ENCODE measurements at places on chromosomes 16 and 17. TPM values are rescaled to one million over a fixed set of nuclear protein-coding genes. Genes with fewer than 3 reads are reported as not detected.
A peak's percentile ranks its signal among the peaks of the same experiment; 100 is the strongest.

- peak overlapping the region; percentile 87 for H3K27ac ChIP-seq
- H3K27me3 ChIP-seq, result no peaks in the 10 kb centered on the region
- DNase-seq, result peak; percentile 64
- no peaks in the 10 kb centered on the region for H3K36me3 ChIP-seq
These were observed 498 bp downstream of the LRRC37B start for GRCh38 chr17:32007463-32008298.

- H3K27ac ChIP-seq, result no peak overlapping the region
- H3K36me3 ChIP-seq, result no peaks in the 10 kb centered on the region
- H3K4me1 ChIP-seq, result no peaks in the 10 kb centered on the region
- no peak for DNase-seq
These were observed 4.1 kb downstream of the MARCHF10 start for GRCh38 chr17:62804025-62804424.

DNA sequence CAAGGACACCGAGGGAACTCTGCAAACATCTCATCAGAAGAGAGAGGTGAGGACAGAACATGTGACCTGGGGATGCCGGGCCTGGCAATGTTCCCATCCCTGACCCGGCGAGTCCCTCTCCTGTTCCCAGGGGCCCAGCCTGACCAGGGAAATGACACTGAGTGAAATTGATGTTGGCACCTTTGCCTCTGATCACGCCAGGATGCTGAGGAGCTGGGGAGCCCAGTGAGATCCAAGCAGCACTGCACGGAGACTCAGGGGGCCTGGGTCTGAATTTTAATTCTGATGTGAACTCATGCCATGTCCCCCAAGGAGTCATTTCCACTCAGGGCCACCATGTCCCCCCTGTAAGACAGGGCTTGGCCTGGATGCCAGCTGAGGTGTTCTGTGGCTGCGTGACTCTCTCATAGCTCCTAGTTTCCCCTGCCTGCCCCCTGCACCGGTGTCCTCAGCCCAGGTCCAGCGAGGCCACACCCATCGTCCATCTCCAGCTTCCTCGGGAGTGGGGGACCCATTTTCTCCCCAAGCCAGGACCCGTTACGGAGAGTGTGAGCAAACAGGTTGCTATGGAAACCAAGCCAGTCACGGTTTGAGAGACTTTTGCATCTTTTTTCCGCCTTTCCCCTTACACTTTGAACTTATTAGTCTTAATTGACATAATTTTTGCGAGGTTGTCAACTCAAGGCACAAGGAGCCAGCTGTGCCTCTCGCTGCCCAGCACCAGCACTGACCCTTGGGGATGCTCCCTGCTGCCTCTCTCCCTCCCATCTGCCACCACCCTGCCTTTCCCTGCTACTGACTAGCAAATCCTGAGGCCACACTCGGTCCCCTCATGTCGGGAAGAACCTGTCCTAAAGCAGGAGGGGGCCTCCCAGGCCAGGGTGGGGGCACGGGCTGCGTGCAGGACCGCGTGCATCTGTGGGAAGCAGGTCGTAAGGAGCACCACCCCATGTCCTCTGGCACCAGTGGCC is 150.0 kb downstream of the SDK2 start:
- no peaks in the 10 kb centered on the region for H3K36me3 ChIP-seq
- DNase-seq, result no peak
- H3K4me1 ChIP-seq, result no peaks in the 10 kb centered on the region
- H3K27ac ChIP-seq, result no peak overlapping the region
- no peak overlapping the region for H3K4me3 ChIP-seq
- H3K27me3 ChIP-seq, result no peaks in the 10 kb centered on the region

DNA sequence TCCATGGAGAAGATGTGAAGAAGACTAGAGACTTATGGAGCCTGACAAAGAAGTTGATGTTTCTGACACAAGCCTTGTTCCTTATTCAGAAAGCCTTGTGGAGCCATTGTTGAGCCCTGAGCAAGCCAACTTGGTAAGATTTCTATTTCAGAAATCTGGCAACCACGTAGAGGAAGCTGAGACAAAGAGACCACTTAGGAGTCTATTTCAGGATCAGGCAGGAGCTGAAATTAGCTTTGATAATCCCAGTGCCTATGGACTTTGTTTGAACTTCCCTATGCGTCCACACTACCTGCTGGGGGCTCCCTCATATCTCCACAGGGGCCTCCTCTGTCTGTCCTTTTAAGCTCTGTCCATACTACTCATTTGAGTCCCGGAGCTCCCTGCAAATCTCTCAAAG is 540.0 kb upstream of the GOT2 start:
- no peak overlapping the region for H3K4me3 ChIP-seq
- H3K4me1 ChIP-seq, result no peaks in the 10 kb centered on the region
- no peaks in the 10 kb centered on the region for H3K27me3 ChIP-seq
- no peak for DNase-seq
- H3K36me3 ChIP-seq, result no peaks in the 10 kb centered on the region

- no peaks in the 10 kb centered on the region for H3K4me1 ChIP-seq
- H3K36me3 ChIP-seq, result no peaks in the 10 kb centered on the region
- no peak overlapping the region for H3K27ac ChIP-seq
- H3K27me3 ChIP-seq, result no peaks in the 10 kb centered on the region
These were observed 50.5 kb downstream of the GLG1 start for GRCh38 chr16:74556375-74556922.

DNA sequence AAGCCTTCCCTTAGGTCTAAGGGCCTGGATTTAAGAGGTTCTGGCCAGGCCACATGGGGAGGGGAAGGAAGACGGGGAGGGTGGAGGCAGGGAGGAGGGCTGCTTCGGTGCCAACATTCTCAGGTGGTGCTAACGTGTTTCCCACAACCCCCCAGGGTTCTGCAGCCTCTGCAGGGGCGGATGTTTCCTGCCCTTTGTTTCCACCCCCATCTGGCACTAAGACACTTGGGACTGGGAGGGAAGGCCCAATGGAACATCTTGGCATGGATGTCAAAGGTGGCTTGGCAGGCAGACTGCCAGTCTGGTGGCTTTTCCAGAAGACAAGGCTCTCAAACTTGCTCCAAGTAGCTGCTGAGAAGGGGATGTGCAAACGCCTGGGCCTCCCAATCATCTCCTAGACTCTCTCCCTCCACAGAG is 12.7 kb downstream of the HIC1 start:
- H3K36me3 ChIP-seq, result no peaks in the 10 kb centered on the region
- H3K4me3 ChIP-seq, result no peak overlapping the region
- H3K27ac ChIP-seq, result peak overlapping the region; percentile 94
- peaks cover 48% of the 10 kb centered on the region for H3K4me1 ChIP-seq
- DNase-seq, result no peak

DNA sequence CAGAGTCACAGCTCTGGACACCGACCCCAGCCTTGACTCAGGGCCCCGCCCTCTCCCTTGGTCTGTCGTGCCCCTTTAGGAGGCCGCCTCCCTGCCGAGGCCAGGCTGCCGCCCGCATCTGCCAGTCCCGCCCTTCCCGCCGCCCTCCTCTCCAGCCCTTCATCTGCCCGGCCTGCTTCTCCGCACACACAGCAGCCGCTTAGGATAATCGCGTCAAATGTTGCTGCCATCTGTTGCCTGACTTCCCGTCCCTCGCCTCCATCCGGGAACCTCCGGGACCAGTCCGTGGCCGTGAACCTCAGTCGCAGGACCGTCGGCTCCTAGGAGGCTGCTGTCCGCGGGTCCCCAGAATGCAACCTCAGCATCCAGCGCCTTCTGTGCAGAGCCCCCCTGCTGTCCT is 11.9 kb downstream of the GSE1 start:
- no peak overlapping the region for H3K27ac ChIP-seq
- no peak overlapping the region for H3K4me3 ChIP-seq
- no peaks in the 10 kb centered on the region for H3K36me3 ChIP-seq
- H3K4me1 ChIP-seq, result no peaks in the 10 kb centered on the region
- DNase-seq, result no peak

HS3ST3B1 gene
- total RNA-seq, result 3.2 TPM

ZP2 gene
- total RNA-seq, result 0.54 TPM

GRCh38 chr16:3767333-3767986 is 50.1 kb upstream of the TRAP1 start:
- no peaks in the 10 kb centered on the region for H3K27me3 ChIP-seq
- no peak overlapping the region for H3K27ac ChIP-seq

GRCh38 chr17:962670-963069 is 16.9 kb downstream of the NXN start:
- no peak for DNase-seq
- H3K4me1 ChIP-seq, result no peaks in the 10 kb centered on the region
- H3K27ac ChIP-seq, result no peak overlapping the region
- no peaks in the 10 kb centered on the region for H3K27me3 ChIP-seq
- H3K36me3 ChIP-seq, result no peaks in the 10 kb centered on the region

- no peak overlapping the region for H3K4me3 ChIP-seq
- peak; percentile 78 for DNase-seq
- no peaks in the 10 kb centered on the region for H3K27me3 ChIP-seq
These were observed 103.0 kb downstream of the RAB11FIP4 start for GRCh38 chr17:31494259-31495021.

GRCh38 chr16:16992975-16993765 is 477.6 kb downstream of the XYLT1 start:
- H3K27me3 ChIP-seq, result no peaks in the 10 kb centered on the region
- H3K27ac ChIP-seq, result no peak overlapping the region
- no peak overlapping the region for H3K4me3 ChIP-seq
- H3K4me1 ChIP-seq, result peaks cover 7% of the 10 kb centered on the region
- peak; percentile 66 for DNase-seq
- H3K36me3 ChIP-seq, result no peaks in the 10 kb centered on the region

GRCh38 chr17:57256708-57257112 is 387 bp downstream of the MSI2 start:
- H3K27me3 ChIP-seq, result no peaks in the 10 kb centered on the region
- H3K4me1 ChIP-seq, result peaks cover 3% of the 10 kb centered on the region
- peak; percentile 37 for DNase-seq
- peak overlapping the region; percentile 88 for H3K4me3 ChIP-seq
- H3K36me3 ChIP-seq, result no peaks in the 10 kb centered on the region

GRCh38 chr17:36928471-36929345 is 8.6 kb upstream of the LHX1 start:
- peak overlapping the region; percentile 15 for H3K4me3 ChIP-seq
- DNase-seq, result no peak
- peaks cover 50% of the 10 kb centered on the region for H3K27me3 ChIP-seq
- H3K36me3 ChIP-seq, result no peaks in the 10 kb centered on the region

All from Peyer's patch (tissue), 4 donors.